C1 segment of cervical spinal cord (tissue), 14 donors: ENCODE measurements at places on chromosomes 2 and 18.

- no peak for DNase-seq
These were observed 165.2 kb downstream of the PTH2R start for GRCh38 chr2:208571764-208572131.

GRCh38 chr2:232721261-232721660 lies 24.1 kb downstream of the GIGYF2 start:
- no peak for DNase-seq

- DNase-seq = no peak
These were observed 34.2 kb upstream of the PPP4R1 start for GRCh38 chr18:9648431-9649163.

GRCh38 chr2:96869281-96869821 lies 529 bp downstream of the SEMA4C start:
- DNase-seq = peak; percentile 67

DNA sequence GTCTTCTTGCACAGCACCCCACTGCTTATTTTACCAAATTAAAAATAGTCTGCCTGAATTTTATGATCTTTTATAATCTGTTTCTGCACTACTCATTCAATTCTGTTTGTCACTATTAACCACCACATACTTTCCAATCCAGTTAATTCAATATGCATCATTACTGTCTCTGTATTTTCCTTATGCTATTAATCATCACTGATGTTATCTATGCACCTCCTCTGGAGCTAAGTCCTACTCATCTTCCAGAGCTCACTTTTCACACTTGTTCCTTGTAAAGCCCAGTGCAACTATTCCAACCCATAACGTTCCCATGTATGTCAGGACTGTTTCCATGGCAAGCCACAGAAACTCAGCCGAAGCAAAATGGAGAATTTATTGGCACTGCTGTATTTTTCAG lies 713.6 kb downstream of the PLCL1 start:
- no peak for DNase-seq

- no peak for DNase-seq
These were observed 517.2 kb downstream of the NR4A2 start for GRCh38 chr2:155815275-155815674.

- no peak for DNase-seq
These were observed 126.6 kb downstream of the DPP4 start for GRCh38 chr2:161947406-161947805.

- peak; percentile 84 for DNase-seq
These were observed 767 bp downstream of the RHOB start for GRCh38 chr2:20447437-20448245.

GRCh38 chr18:67199993-67200617 lies 316.4 kb downstream of the DSEL start:
- DNase-seq = no peak

- DNase-seq = no peak
These were observed 40.6 kb upstream of the TFPI start for GRCh38 chr2:187594801-187595200.

- no peak for DNase-seq
These were observed 17.7 kb downstream of the SPDYA start for GRCh38 chr2:28828382-28828781.

- DNase-seq = no peak
These were observed 21.2 kb downstream of the CLUL1 start for GRCh38 chr18:617970-618504.

DNA sequence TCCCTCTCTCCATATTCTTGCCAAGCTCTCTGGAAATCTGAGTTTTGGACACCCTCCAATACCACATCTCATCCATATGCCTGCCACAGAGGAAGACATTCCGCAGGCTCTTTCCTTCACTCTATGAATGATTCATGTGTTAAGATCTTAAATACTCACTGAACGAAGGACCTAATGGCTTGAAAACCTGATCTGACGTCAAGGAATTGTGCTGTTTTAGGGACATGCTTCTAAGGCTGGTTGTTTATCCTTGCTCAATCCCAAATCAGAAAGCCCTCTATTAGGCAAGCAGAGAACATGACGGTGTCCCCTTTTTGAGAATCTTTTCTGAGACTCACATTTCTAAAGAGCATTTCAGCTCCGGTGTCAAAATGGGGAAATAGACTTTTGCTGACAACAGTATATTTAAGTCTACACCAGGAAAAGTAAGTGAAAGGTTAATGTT lies 83.7 kb upstream of the GALNT5 start:
- DNase-seq = no peak

- DNase-seq = no peak
These were observed 190.3 kb downstream of the IRS1 start for GRCh38 chr2:226609366-226609765.

GRCh38 chr2:70686577-70687460 lies 81.2 kb downstream of the ADD2 start:
- DNase-seq = no peak

GRCh38 chr2:110674620-110675555 lies 3.0 kb downstream of the BUB1 start:
- no peak for DNase-seq

DNA sequence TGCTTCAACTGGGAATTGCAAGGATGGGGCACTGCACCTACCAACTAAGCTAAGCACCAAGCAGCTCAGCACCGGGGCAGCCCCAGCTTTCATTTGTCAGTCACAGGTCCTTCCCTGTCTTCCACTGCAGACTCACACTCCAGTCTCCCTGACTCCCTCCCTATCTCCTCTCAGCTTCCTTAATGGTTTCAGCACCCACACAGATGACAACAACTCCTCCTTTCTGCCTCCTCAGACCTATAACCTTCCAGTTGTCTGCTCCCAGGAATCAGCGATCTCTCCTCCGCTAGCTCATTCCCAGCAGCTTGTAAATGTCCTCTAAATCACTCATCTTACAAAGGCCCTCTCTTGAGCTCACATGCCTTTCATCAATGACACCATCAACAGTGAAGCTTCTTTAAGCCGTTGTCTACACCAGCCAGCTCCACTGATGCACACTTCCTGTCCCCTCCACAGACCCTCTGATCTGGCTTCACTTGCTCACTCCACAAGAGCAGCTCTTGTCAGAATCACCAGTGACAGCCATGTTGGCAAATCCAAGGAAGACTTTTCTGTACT lies 32.1 kb downstream of the CLASP1 start:
- DNase-seq = no peak

- no peak for DNase-seq
These were observed 311.2 kb downstream of the OSR1 start for GRCh38 chr2:19046986-19047780.

DNA sequence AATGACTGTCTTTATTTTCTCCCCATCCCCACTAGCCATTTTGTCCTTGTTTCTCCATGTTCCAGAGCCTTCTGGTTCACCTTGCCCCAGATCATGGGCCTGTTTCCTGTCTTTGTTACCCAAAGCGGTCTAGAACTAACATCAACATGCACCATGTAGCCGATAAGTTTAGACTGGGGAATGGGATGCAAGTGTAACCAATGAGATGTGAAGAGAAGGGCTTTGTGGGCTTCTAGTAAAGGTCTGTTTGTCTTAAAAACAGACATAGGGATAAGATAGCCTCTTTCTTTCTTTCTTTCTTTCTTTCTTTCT lies 25.7 kb downstream of the INPP5D start:
- DNase-seq = no peak

- no peak for DNase-seq
These were observed 27.7 kb downstream of the MYL1 start for GRCh38 chr2:210287301-210287700.

GRCh38 chr2:236965021-236965840 lies 120.5 kb upstream of the COPS8 start:
- no peak for DNase-seq

DNA sequence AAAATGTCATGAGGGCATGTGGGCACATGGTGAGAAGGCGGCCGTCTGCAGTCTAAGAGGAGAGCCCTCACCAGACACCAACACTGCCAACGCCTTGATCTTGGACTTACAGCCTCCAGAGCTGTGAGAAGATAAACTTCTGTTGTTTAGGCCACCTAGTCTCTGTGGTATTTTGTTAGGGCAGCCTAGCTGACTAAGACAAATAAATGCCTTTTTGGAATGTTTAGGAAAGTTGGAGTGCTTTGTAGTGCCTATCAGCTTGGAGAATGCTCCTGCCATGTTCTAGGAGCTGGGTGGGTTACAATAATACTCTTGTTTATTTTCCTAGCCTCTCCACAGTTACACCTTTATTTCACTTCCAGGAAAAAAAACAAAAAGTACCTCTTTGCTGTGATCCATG lies 92.0 kb downstream of the SPP2 start:
- DNase-seq = no peak

GRCh38 chr2:88683160-88684021 lies 8.1 kb upstream of the RPIA start:
- DNase-seq = no peak

- DNase-seq = no peak
These were observed 633.1 kb upstream of the SETBP1 start for GRCh38 chr18:44047585-44047984.

GRCh38 chr18:56545464-56545863 lies 92.9 kb downstream of the TXNL1 start:
- DNase-seq = no peak

GRCh38 chr18:27005589-27005988 lies 140.1 kb upstream of the AQP4 start:
- no peak for DNase-seq

DNA sequence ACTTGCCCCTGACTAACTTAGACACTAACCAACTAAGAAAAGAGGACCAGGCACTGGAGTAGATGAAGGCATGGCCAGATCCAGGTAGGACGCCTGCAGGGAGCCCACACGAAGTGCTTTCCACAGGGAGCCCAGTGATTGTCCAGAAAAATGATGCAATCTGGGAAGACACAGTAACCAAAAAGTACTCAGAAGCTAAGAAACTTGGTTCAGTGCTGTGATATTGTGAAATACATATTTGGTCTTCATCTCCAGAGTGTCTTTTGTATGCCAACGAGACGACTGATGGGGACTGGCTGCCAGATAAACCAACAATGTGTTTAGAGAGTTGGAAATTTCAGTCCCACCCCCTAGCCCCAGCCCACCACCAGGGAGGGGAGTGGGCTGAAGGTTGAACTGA lies 135.0 kb downstream of the SP3 start:
- no peak for DNase-seq
